Stimulated activated CD4-positive, alpha-beta T cell treated with anti-CD3 and anti-CD28 coated beads, TNF-alpha, amount 100 ng/mL, for 1 hour (primary cell): ENCODE measurements at places on chromosomes 7 and 10.

- DNase-seq = no peak
Observed at GRCh38 chr10:62302760-62303159, 34.1 kb upstream of the RTKN2 start.

DNA sequence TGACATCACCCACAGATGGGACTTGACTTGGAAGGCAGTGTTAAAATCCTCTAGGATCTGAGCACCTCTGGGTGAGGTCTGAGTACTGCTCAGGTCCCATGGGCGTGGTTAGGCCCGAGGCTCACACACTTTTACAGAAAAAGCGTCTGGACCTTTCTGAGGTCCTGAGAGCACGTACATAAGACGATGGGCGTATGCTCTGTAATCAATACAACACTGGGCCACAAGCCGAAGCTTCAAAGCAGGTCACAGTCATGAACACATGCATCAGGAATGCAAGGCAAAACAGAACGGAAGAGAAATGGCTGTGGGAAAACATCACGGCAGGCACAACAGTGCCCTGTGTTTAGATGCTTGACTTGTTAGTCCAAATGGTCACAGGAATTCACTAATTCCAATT lies 112.2 kb downstream of the LARP4B start:
- no peak for DNase-seq

DNA sequence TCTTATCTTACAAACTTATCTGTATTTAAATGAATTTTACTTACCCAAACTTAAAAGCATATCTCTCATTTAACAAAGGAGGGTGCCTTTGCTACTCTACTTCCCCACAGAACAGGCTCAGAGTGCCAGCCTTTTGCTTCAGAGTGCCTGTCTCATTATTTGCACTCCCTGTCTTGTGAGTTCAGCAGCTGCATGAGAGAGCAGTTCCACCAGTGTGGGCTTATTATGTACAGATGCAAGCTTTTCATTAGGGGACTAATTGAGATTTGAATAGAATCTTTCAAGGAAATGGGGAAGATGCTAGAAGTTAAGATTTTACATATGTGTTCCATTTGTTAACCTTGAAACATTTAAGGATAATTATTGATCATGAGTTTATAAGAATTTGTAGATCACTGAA lies 310.2 kb upstream of the LRRN3 start:
- no peak for DNase-seq

DNA sequence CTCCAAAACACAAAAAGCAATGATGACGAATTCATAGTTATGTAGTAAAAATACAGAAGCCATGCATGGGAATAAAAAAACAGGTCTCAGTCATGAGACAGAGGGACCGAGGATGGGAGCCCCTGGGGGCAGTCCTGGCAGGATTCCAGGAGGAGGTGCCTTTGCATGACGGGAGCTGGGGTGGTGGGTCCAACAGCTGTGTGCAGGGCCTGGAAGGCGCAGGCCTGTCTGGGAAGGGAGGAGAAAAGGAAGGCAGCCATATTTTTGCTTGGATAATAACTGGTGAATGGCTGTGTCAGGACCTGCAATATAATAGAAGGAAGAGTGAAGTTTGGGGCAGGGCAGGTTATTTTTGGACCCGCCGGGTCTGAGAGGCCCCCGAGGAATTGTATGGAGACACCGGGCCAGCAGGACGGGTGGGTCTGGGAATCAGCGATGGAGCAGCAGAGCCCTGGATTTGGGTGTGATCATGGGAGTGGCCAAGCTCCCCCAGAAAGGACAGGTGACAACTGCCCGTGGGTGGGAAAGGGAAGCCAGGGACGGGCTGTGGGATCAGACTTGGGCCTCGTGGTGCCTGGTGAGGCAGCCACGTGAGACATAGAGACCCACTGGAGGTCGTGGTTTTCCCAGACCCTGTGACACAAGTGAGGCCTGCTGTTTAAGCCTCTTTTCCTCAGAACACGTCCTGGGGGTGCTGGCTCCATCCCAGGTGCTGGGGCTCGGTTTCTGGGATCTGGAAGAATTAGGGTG lies 2.9 kb upstream of the JAKMIP3 start:
- DNase-seq = no peak

- DNase-seq = no peak
Observed at GRCh38 chr7:103532955-103533354, 86.9 kb upstream of the SLC26A5 start.

- no peak for DNase-seq
Observed at GRCh38 chr7:78195281-78195680, 396.7 kb downstream of the PHTF2 start.

DNA sequence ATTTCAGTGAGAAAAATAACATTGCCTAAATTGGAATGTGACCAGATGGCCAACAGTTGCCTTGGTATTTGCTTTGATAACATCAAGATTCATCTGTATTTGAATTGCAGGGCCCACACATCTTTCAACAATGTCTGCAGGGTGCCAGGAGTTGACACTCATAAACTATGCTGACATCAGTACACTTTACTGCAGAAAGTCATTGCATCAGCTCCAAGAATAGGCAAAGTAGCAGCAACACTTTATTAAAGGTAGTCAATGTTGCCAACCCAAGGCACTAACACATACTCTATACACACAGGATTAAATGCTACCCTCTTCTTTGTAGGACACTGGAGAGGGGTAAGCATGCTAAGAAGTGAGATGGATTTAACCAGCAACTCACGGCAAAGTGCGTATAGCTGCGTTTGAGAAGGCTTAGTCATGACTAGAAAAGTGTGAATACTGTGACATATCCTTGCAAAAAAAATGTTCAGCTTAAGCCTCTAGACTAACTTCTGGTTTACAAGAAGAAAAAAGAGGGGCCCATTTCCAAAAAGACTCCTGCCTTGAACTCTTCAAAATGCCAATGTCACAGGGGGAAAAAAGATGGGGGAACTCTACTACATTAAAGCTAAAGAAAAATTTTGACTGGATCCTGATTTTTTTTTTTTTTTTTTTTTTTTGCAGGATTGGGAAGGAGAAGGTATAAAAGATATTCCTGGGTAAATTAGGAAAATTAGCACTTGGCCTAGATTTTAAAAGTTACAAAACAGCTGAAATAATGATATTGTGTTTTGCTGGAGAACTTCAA lies 2.2 kb downstream of the BBIP1 start:
- DNase-seq = no peak

DNA sequence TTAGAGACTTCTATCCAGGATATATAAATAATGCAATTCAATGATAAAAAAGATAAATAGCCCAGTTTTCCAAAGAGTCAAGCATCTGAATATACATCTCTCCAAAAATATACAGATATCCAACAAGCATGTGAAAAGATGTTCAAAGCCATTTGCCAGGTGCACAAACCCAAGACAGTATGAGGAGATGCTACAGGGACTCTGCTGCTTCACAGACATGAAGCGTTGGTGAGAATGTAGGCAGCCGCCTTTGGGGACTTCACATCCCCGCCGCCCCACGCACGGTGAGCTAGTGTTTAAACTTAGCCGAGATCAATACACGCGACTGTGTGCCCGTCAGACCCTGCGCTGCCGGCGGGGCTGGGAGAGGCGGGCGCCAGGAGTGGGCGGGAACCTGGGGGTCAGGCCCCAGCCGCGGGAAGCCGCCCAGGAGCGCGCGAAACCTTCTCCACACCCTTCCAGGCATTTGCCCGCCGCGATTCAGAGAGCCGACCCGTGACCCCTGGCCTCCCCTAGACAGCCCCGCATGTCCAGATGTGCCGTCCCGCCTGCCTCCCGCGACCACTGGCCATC lies 927 bp upstream of the ALOX5 start:
- no peak for DNase-seq

DNA sequence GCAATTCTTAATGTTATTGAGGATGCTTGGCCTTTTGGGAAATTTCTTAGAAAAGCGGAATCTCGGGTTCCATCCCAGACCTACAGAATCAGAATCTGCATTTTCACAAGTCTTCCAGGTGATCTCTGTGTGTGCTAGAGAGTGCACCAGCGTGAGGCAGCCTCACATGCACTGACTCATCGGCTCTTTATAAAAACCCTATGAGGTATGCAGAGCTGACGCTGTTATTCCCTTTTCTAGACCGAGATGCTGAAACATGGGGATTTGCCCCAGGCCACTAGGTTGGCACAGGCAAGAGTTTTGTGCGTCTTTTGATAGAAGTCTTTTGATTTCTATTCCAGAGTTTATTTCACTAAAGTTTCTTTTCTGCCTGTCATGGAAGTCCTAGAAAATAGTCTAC lies 61.2 kb downstream of the CDCA7L start:
- no peak for DNase-seq

- DNase-seq = no peak
Observed at GRCh38 chr10:110789604-110790433, 81.9 kb upstream of the PDCD4 start.

DNA sequence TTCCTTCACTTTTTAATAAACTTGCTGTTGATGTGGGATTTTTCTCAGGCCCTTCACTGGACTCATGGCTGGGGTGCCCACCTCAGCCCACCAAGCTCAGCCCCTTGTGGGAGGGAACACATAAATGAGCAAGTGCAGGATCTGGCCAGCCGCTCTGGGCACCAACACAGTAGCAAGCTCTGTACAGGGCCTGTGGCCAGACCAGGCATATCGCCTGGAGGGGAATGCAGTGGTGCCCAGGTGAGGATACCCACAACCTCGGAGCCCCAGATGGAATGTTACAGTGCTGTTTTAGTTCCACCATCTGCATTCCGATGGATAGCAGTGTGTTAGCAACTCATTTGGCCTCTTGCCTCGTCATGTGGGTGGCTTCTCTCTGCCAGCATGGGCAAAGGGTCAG lies 234.6 kb downstream of the PPP1R3A start:
- DNase-seq = no peak

- no peak for DNase-seq
Observed at GRCh38 chr7:37990337-37990736, 69.9 kb downstream of the EPDR1 start.

GRCh38 chr7:3937605-3938004 lies 636.6 kb downstream of the SDK1 start:
- DNase-seq = no peak

DNA sequence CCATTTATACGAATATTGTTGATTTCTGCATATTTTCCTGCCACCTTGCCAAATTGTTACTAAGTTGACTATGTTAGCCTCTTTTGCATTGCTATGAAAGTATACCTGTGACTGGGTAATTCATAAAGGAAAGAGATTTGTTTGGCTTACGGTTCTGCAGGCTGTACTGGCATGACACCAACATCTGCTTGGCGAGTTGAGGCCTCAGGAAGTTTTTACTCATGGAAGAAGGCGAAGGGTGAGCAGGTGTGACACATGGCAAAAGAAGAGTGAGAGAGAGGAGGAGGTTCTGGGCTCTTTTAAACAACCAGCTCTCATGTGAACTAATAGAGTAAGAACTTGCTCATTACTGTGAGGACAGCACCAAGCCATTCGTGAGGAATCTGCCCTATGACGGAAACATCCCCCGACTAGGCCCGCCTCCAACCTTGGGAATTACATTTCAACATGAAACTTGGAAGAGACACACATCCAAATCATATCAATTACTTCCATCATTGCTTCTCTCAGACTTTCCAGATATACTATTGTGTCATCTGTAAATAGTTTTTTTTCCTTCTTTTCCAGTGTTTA lies 8.4 kb downstream of the RALA start:
- no peak for DNase-seq

- DNase-seq = no peak
Observed at GRCh38 chr7:111750228-111750627, 187.9 kb upstream of the IMMP2L start.

DNA sequence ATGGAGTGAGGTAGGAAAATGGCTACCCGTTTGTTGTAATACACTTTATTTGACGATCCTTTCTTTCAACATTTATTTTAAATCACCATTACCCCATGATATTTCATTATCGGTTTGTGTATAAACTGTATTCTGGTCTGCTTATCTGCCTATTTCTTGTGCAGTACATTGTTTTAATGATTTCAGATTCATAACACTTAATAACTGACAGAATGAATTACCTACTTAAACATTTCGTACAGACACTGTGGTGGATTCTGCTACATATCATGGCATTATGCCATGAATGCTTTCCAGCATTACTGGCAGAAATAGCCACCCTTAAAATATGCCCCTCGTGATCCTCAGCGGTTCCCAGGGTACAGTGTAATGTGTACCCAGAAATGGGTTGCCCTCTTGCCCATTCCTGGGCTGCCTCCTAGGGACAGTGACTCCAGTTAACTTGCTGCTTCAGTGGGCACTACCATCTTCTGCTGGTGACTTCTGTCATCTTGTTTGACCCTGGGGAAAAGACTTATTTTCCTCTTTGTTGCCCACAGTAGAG lies 74.5 kb downstream of the C1GALT1 start:
- DNase-seq = no peak

GRCh38 chr10:119454990-119455389 lies 87.5 kb downstream of the RGS10 start:
- DNase-seq = no peak

DNA sequence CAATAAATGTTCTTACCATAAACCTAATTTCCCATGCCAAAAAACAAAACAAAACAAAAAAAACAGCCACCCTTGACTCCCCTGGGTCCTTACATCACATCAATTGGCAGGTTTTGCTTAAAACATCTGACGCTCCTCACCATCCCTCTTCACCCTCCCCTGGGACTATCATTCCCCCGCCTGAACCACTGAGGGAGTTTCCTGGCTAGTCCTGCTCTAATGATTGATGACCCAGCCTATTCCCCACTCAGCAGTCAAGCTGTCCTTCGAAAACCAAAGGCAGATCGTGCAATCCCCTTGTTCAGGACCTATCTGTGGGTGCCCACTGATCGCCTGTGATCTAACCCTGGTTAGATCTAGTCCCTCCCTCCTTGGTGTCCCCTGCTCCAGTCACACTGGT lies 11.2 kb upstream of the FRMPD2 start:
- no peak for DNase-seq

- no peak for DNase-seq
Observed at GRCh38 chr10:119608316-119609155, 11.8 kb upstream of the TIAL1 start.

- DNase-seq = no peak
Observed at GRCh38 chr10:61974601-61975390, 73.3 kb downstream of the ARID5B start.

DNA sequence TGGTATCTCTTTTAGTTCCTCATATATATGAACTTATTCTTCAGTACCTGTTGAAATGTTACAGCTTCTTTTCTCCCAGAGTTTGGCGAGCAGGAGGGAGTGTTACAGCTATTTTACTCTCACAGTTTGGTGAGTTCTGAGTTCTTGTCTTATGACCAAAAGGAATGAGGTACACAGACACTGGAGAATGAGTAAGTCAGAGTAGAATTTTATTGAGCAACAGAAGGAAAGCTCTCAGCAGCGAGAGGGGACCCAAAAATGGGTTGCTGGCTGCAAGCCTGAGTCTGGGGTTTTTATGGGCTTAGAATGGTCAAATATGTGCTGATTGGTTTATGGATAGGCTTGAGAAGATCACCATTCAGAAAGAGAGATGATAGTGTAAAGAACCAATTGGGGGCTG lies 175.2 kb downstream of the CDK14 start:
- no peak for DNase-seq

GRCh38 chr10:36515319-36515718 lies 610.1 kb upstream of the ANKRD30A start:
- no peak for DNase-seq

- DNase-seq = no peak
Observed at GRCh38 chr10:86313621-86314041, 53.0 kb downstream of the GRID1 start.

DNA sequence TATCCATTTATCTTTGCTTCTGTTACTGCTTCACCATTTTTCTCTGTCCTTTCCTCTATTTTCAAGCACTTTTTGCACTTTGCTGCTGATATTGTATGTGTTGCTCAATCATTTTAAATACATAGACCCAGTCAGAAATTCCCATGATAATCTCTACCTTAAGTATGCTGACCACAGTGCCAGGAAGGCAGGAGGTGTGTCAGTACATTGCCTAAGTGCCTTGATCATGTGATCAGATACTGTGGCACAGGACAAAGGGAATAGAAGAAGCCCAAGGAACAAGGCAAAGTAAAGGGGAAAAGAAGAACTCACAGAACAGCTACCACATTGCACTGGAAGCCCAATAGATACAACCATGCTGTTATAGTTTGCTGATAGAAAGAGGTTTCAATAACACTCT lies 53.7 kb upstream of the CD36 start:
- DNase-seq = no peak
